ENCODE measurements at places on chromosomes 3 and 15. TPM values are rescaled to one million over a fixed set of nuclear protein-coding genes. Genes with fewer than 3 reads are reported as not detected.

ETV5 gene
- polyA plus RNA-seq, result 15.7 TPM

LRIG1 gene
- polyA plus RNA-seq, result 55.9 TPM

CLDN11 gene
- polyA plus RNA-seq, result 318 TPM

LCMT2 gene
- polyA plus RNA-seq, result 5.7 TPM

SLC28A2 gene
- not detected for polyA plus RNA-seq

RAB43 gene
- 15.7 TPM for polyA plus RNA-seq

FOXB1 gene
- polyA plus RNA-seq, result not detected

CEP19 gene
- polyA plus RNA-seq, result 1.4 TPM

MUC4 gene
- polyA plus RNA-seq, result not detected

ISL2 gene
- polyA plus RNA-seq, result 2.5 TPM

DNA sequence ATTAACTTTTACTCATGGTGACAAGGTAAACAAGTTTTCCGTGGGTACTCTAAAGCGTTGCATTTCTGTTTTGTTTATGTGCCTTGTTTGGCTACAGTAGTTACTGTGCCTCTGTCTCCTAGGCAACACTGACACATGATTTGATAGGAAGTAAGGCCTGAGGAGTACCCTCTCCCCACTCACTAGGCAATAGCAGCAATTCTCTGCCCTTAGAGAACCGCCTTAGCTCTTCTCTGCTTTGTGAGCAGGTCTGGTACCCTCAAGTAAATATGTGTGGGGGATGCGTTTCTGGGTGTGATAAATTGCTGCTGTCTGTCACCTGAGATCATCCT lies at the start of gene IL5RA:
Gene IL5RA, minus strand, starts transcription at position 76 of the 332 bp plus-strand sequence. CDS start 5,390 bp downstream, outside the sequence.
- H3K27ac ChIP-seq, result no peak within 1 kb of the TSS
- H3K36me3 ChIP-seq, result no peaks in the 10 kb centered on the region
- no peak for DNase-seq
- H3K27me3 ChIP-seq, result no peaks in the 10 kb centered on the region
- H3K4me3 ChIP-seq, result no peak within 1 kb of the TSS

DNA sequence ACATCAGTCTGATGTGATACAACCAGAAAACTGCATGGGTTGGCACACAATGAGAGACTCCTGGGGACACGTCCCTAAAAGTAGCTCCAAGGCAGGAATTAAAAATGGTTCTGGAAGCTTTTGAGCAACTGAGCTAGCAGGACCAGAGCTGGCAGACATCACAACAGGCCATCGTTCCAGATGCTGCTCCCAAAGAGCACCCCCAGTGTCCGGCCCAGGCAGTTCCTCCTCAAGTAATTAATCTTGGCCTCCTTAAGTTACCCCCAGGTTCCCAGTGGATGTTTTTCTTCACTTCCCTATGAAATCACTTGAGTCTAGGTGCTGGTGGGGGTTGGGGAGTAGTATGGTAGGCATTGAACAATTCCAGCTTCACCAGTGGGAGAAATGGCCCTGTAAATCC lies 711.6 kb downstream of the MECOM start:
- H3K36me3 ChIP-seq, result no peaks in the 10 kb centered on the region
- H3K27me3 ChIP-seq, result no peaks in the 10 kb centered on the region
- no peak overlapping the region for H3K4me3 ChIP-seq
- no peaks in the 10 kb centered on the region for H3K4me1 ChIP-seq
- no peak overlapping the region for H3K27ac ChIP-seq

GRCh38 chr3:7759630-7760029 lies 742.0 kb upstream of the LMCD1 start:
- H3K27ac ChIP-seq, result no peak overlapping the region
- H3K4me3 ChIP-seq, result no peak overlapping the region
- H3K4me1 ChIP-seq, result no peaks in the 10 kb centered on the region

- peaks cover 22% of the 10 kb centered on the region for H3K4me1 ChIP-seq
- DNase-seq, result no peak
- no peaks in the 10 kb centered on the region for H3K27me3 ChIP-seq
- no peak overlapping the region for H3K4me3 ChIP-seq
Observed at GRCh38 chr3:129663045-129663446, 56.6 kb upstream of the PLXND1 start.

DNA sequence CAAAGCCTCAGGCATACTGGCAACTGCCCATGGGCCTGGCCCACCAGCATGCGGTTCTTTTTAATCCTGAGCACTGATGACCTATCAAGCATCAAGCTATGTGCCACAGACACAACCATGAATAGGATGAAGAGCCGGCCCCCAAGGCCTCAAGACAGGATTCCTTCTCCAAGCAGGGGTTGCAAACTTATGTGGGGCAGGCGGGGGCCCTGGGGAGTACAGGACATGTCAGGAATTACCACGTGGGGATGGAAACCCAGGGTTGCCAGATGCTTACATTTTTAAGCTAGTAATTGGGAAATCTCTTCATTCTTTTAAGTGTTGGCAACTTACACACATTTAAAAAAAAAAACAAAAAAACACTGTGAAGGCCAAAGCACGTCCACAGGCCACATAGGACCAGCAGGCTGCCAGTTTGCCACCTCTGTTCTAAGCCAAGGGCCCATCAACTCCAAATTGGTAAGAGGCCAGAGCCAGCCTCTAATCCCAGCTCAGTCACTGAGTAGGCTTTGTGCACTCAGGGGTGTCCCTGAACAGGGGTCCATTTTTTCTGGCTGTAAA lies 32.8 kb downstream of the BDH1 start:
- peak; percentile 19 for DNase-seq
- no peak overlapping the region for H3K4me3 ChIP-seq
- no peaks in the 10 kb centered on the region for H3K36me3 ChIP-seq
- peaks cover 5% of the 10 kb centered on the region for H3K27me3 ChIP-seq
- peaks cover 9% of the 10 kb centered on the region for H3K4me1 ChIP-seq

DNA sequence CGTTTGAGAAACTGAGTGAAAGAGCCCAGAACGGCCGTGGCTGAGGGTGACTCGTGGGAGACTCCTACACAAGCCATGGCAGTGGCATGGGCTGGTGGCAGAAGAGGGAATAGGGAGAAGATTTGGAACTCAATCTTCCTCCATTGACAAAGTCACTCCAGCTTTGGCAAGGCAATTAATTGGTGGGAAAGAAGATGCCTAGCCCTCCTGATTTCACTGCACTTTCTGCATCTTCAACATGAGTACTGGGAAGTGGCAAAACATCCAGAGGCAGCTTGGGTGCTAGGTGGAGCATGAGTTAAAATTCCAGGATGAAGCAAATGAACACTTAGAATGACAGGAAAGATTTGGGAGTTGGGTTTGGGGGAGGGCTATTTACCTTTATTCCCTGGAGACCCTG lies 1.4 kb upstream of the TGFBR2 start:
- H3K36me3 ChIP-seq, result no peaks in the 10 kb centered on the region
- no peak overlapping the region for H3K27ac ChIP-seq
- no peaks in the 10 kb centered on the region for H3K27me3 ChIP-seq
- no peak overlapping the region for H3K4me3 ChIP-seq

- H3K4me1 ChIP-seq, result peaks cover 16% of the 10 kb centered on the region
- H3K4me3 ChIP-seq, result no peak overlapping the region
- no peaks in the 10 kb centered on the region for H3K27me3 ChIP-seq
- DNase-seq, result peak; percentile 22
- H3K27ac ChIP-seq, result no peak overlapping the region
Observed at GRCh38 chr3:186102687-186103086, 6.2 kb downstream of the ETV5 start.

DNA sequence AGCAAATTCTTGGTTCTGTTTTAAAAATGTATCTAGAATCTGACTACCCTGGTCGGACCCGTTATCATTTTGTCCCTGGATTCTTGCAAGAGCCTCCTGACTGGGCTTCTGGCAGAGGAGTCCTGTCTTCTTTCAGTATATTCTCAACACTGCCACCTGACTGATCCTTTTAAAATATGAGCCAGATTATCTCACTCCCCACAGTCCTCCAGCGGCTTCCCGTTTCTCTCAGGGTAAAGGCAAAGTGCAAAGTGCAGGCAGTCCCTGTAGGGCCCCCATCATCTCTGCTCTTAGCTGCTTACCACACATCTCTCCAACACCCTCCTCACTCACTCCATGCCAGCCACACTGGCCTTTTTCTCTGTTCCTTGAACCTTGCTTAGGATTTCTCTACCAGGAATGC lies 28.4 kb downstream of the CRTC3 start:
- H3K27ac ChIP-seq, result 0 out of 2 replicates have a peak overlapping the region, but pooled peaks have one; percentile 0
- H3K4me1 ChIP-seq, result peaks cover 39% of the 10 kb centered on the region
- H3K36me3 ChIP-seq, result peaks cover 5% of the 10 kb centered on the region
- DNase-seq, result no peak

GRCh38 chr3:166446291-166446690 lies 609.1 kb upstream of the BCHE start:
- H3K27me3 ChIP-seq, result no peaks in the 10 kb centered on the region
- no peak overlapping the region for H3K4me3 ChIP-seq
- H3K36me3 ChIP-seq, result no peaks in the 10 kb centered on the region
- peak overlapping the region; percentile 44 for H3K27ac ChIP-seq

DNA sequence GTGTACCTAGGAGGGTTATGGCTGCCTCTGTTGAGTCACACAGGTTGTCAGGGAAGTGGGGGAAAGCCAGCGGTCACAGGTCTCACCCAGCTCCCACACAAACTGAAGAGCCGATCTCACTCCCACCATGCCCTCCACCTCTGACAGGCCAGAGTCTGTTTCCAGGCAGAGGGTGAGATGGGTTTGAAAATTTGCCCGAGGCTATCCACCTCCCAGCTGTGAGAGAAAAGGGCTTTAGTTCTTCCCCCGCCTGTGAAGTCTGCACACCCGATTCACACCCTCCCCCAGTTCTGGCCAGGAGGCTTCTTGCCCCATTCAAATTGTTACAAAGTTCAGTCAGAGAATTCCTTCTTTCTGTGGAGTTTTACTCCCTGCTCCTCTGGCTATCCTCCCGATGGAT lies 446.9 kb downstream of the EDEM1 start:
- H3K36me3 ChIP-seq, result no peaks in the 10 kb centered on the region
- no peak for DNase-seq
- no peak overlapping the region for H3K27ac ChIP-seq
- H3K27me3 ChIP-seq, result no peaks in the 10 kb centered on the region

DNA sequence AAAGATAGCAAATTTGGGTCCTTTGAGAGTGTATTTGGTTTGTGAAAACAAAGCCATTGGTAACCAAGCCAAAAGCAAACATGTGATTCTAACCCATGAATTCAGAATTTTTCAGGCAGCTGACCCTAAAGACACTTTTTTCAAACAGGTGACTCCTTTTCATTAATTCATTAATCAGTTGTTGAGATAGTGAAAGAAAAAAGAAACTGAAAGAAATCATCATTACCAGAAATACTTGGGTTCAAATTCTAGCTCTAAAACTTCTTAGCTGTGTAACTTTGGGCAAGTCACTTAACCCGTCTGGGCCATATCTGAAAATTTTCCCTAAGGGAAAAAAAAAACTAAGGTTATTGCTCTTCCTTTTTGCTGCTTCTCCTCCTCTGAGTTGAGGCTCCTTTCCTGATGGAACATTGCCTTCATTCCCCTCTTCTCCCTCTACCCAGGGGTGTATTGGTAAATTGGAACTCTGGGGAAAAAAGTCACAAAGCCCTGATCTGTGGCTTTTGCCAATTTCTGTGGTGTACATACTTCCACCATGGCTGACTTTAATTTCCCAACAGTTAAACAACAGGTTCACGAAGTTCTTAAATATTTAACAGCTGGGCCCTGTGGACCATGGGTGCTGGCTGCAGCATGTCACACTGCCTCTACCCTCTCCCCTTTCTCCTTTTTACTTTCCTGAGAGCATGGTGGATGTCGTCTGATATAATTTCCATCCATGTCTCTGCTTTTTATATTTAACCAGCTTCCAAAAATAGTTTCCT lies 120.3 kb downstream of the ASB7 start:
- no peaks in the 10 kb centered on the region for H3K27me3 ChIP-seq
- peak overlapping the region; percentile 68 for H3K27ac ChIP-seq
- H3K4me1 ChIP-seq, result peaks cover 38% of the 10 kb centered on the region
- no peaks in the 10 kb centered on the region for H3K36me3 ChIP-seq
- DNase-seq, result no peak

GRCh38 chr3:179961071-179961702 lies 75.5 kb downstream of the PEX5L start:
- no peaks in the 10 kb centered on the region for H3K4me1 ChIP-seq
- DNase-seq, result no peak
- no peak overlapping the region for H3K27ac ChIP-seq
- H3K4me3 ChIP-seq, result no peak overlapping the region
- H3K36me3 ChIP-seq, result no peaks in the 10 kb centered on the region

- DNase-seq, result no peak
- no peaks in the 10 kb centered on the region for H3K4me1 ChIP-seq
- H3K36me3 ChIP-seq, result no peaks in the 10 kb centered on the region
- H3K27ac ChIP-seq, result no peak overlapping the region
Observed at GRCh38 chr3:77146004-77146403, 106.1 kb downstream of the ROBO2 start.
